Liver (tissue), 10 donors: ENCODE measurements at places on chromosomes 11 and 22. TPM values are rescaled to one million over a fixed set of nuclear protein-coding genes. Genes with fewer than 3 reads are reported as not detected.

DNA sequence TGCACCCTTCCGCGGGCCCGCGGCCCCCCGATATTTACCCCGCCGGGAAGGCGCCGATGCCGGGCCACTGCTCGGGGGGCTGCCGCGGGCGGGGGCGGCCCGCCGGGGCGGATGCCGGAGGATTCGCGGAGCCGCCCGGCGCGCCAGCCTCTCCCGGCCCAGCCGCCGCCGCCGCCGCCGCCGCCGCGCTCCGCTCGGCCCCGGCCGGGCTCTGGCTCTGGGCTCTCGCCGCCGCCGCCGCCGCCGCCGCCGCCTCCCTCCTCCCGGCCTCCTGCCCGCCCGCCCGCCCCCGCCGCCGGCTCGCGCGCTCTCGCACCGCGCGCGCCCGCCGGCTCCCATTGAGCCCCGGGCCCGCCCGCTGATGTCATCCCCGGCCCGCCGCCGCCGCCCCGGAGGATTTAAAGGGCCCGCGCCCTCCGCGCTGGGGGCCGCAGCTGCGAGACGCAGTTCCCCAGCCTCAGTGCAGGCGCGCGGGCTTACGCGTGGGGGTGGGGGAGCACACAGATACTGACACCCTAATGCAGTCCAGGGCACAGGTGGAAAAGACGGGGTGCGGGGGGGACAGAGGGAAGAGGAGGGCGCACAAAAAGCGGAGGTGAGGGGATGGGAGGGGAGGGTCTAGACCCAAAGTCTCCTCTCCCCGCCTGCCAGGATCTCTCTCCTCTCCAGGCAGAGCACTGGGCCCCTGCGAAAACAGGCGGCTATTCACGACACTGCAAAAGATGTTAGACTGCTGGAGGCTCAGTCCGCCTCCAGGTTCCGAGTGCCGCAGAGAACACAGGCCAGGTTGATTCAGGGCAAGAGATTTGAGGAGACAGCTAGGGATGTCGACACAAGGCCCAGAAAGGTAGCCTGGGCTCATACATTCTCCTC is at the start of gene CSNK1E:
Gene CSNK1E (minus strand): TSS at position 312 of the 873 bp plus-strand sequence. CDS start 3,276 bp downstream, outside the sequence.
- peak; percentile 73 for DNase-seq

DNA sequence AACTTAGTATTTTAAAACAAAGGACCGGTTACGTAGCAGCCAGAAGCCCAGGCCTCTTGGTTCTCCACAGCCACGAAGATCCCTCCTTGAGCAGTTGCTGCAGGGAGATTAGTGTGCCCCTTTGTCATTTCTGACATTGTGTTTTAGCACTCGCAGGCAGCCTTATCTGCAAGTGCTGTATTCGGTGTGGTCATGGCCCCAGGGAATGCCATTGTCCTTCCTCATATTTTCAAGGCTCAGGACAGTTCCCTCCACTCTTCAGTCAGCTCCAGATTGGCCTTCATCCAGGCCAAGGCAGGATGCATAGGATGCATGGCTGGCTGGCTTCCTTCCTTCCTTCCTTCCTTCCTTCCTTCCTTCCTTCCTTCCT is 88.5 kb downstream of the ZBTB16 start:
- no peak for DNase-seq

DNA sequence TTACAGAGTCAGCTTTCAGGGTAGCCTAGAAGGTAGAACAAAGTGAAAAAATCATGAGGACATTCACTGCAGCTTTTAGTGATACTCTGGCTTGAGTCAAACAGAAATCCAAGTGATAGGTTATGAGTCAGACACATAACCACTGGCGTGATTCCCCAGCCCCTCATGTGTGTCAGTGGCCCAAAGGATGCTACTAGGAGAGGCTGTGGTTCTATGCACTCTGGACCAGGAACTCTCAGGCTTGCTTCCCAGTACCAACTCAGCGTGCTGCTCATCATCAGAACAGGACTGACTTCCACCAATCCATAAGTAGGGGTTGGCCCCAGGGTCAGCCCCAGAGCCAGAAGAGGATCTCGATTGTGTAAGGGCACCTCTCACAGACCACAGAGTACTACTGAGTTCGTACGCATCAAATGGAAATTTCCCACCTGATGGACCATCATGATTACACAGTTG is 116.8 kb downstream of the MED15 start:
- DNase-seq, result no peak

DNA sequence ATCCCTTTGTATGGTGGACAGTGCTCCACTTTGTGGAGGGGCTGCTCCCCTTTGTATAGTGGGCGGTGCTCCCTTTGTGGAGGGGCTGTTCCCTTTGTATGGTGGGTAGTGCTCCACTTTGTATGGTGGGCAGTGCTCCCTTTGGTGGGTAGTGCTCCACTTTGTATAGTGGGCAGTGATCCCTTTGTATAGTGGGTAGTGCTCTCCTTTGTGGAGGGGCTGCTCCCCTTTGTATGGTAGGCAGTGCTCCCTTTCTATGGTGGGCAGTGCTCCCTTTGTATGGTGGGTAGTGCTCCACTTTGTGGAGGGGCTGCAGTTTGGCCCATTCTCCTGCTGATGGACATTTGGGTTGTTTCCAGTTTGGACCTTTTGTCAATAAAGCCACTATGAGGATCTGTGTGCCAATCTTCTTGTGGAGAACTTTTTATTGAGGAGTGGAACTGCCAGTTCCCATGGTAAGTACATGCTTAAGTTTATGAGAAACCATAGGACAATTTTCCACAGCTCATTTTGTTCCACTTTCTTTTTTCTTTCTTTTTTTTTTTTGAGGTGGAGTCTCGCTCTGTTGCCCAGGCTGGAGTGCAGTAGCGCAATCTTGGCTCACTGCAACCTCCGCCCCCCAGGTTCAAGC is 4.6 kb upstream of the TALDO1 start:
- DNase-seq, result no peak

DNA sequence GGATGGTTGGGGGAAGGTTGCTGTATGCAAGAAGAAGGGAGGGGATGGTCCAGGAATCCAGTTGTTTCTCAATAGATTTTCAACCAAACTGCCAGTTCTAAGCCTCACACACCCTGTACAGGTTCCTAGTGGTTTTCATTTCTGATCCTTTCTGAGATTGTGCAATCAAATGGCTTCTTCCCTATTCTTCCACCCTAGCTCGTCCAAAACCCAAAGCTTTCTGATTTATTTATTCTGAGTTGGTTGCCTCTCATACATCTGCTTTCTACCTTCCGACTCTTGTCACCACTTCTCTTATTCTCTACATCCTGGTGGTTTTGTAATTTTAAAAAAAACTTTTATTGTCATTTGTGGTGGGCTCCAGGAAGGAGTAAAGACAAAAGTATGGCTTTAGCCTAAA is 12.6 kb downstream of the OR5A2 start:
- no peak for DNase-seq

- DNase-seq, result no peak
These were observed 8.3 kb downstream of the PDHX start for GRCh38 chr11:34924714-34925113.

DNA sequence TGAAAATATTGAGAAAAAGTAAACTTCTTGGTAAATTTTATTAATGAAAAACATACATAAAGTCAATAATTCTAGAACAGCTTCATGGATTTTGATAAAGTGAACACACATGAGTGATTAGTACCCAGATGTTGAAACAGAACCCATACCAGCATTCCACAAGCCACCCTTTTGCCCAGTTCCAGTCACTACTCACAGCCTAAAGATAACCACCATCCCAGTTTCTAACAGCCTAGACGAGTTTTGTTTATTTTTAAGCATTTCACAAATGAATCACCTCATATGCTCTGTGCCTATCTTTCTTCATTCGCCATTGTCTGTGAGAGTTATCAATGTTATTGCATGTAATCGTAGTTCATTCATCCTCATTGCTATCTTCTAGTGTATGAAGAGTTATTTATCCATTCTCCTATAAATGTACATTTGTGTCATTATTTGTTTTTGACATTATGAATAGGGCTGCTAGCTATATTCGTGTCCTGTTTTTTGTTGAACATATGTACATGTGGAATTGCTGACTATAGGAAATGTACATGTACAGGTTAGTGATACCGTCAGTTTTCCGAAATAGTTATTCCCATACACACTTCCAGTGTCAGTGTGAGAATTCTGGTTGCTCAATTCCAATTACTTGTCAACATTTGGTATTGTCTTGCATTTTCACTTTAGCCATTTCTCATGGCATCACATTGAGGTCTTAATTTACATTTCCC is 44.5 kb upstream of the TEAD1 start:
- no peak for DNase-seq

DNA sequence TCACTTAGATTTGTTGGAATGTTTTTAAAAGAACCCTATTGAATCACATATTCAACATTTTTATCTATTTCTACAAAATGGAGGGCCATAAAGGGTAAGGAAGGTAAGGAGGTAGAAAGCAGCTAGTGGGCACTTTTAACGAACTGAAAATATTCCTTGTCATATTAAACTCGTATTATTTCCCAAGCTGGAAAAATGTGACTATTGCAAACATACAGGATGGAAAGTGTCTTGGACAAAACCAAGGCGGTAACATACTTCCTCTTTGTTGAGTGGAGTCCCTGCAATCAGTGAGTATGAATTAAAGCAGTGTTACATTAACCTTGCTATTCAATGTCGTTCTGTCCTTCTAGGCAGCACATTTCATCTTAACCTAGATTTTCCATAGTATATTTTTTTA is 165.6 kb downstream of the RCN1 start:
- no peak for DNase-seq

DNA sequence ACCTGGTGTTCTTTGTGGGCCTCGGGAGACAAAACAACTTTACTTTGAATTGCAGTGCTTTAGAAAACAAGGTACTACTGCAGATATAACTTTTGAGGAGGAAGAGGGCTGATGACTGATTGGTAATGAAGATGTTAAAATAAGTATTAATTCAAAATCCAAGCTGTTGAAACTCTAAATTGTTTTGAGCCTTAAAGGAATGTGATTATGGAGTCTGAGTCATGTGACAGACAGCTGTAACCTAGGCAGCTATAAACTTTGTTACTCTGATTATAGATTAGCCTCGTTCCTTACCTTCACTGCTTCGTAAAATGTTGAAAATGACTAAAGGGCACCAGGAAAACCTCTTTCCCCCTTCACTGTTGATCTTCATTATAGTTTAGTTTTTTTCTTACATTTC is 43.4 kb downstream of the MS4A2 start:
- no peak for DNase-seq

DNA sequence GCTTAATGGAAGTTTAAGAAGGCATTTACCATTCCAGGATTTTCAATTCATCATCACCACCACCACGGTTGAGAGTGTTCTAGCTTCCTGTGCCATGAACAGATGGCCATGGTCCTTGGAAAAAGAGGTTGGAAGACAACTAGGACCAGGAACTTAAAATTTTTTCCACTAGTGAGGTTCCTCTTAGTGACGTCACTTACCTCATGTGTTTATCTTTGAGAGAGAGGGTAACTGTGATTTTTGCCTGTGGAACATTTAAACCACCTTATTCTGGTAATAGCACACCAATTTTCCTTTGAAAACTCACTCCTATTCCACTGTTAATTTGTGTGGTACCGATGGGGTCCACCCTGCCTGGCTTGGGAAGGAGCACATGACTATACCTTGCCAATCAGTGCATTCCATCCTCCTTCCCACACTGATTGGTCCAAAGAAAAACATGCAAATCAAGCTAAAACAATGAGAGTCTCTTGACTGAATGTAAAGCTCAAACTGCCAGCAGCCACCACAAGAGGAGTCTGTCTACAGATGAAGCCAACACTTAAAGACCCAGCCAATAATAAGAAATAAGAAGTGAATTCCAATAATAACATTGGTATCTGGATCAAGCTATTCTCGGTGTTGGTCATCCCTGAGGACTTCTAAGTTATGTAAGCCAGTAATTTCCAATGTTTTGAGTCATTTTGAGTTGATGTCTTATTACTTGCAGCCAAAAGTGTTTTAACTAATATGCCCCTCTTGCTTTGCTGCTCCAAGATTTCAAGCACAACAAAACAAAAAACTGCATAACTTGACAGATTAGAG is 111.8 kb downstream of the MPPED2 start:
- DNase-seq, result no peak

DNA sequence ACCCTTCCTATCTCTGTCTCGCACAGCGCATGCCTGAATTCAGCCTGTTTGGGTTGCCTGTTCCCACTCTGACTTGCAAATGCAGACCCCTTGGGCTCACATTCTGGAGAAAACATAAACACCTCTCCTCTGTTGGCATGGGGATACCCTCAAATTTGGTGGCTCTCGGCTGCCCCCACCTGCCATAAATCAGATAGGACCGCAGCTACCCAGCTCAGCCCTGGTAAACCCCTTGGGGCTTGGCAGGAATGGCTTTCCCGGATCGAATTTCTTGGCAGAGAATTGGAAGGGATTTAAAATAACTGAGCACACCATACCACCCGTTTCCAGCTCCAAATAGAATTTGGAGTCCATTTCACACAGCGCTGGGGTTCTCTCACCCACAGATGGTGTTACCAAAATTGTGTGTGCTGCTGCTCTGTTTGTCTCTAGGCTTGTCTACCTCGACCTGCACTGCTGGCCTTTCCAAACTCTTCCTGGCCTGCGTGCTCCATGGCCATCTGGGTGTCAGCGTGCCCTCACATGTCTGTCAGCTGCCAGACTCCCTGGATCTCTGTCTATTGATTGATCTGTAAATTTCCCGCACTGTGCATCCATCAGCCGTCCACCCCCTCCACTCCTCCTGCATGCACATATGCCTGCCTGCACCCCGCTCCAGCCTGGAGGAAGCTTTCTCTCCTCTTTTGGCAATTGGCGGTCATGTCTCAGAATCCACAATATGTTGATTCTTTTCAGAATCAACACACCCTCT is 134.0 kb downstream of the NTM start:
- DNase-seq, result no peak

- DNase-seq, result no peak
These were observed 996.7 kb upstream of the CHORDC1 start for GRCh38 chr11:91219535-91219934.

GRCh38 chr11:14644226-14645014 is 816 bp downstream of the PDE3B start:
- DNase-seq, result peak; percentile 61

- DNase-seq, result no peak
These were observed 14.8 kb downstream of the FRMD8 start for GRCh38 chr11:65401073-65401802.

GRCh38 chr11:92739041-92739440 is 230.4 kb upstream of the MTNR1B start:
- no peak for DNase-seq

DNA sequence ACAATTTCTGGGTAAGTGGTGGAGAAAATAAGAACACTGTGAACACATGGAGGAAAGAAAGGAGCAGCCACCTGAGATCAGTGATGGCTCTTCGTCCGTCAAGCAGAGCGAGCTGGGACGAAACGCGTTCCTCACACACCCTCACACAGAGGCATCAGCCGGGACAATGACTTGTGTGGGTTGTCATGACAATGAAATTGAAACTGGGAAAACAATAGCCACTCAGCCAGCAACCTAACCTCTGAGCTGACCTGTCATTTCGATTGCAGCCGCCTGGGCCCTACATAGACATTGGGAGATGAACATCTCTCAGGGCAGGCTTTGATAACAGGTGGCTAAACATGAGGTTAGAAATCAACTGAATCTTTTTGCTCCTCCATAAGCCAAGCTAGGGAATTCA is 51.3 kb downstream of the TRIM29 start:
- no peak for DNase-seq

Gene PRAME
- polyA plus RNA-seq, result not detected

Gene PRODH
- 1.6 TPM for polyA plus RNA-seq

Gene HOATZ
- not detected for polyA plus RNA-seq

Gene FRMD8
- 2.8 TPM for polyA plus RNA-seq

Gene SIPA1
- polyA plus RNA-seq, result 16.1 TPM

Gene ZNRF3
- 2.2 TPM for polyA plus RNA-seq
